T-cell (primary cell): ENCODE measurements at places on chromosomes 7 and 10.

GRCh38 chr10:124142006-124142739 is 48.8 kb upstream of the CHST15 start:
- H3K27me3 ChIP-seq: peaks cover 16% of the 10 kb centered on the region
- H3K27ac ChIP-seq: no peak overlapping the region
- no peak overlapping the region for H3K4me3 ChIP-seq
- H3K36me3 ChIP-seq: no peaks in the 10 kb centered on the region
- no peak for DNase-seq

DNA sequence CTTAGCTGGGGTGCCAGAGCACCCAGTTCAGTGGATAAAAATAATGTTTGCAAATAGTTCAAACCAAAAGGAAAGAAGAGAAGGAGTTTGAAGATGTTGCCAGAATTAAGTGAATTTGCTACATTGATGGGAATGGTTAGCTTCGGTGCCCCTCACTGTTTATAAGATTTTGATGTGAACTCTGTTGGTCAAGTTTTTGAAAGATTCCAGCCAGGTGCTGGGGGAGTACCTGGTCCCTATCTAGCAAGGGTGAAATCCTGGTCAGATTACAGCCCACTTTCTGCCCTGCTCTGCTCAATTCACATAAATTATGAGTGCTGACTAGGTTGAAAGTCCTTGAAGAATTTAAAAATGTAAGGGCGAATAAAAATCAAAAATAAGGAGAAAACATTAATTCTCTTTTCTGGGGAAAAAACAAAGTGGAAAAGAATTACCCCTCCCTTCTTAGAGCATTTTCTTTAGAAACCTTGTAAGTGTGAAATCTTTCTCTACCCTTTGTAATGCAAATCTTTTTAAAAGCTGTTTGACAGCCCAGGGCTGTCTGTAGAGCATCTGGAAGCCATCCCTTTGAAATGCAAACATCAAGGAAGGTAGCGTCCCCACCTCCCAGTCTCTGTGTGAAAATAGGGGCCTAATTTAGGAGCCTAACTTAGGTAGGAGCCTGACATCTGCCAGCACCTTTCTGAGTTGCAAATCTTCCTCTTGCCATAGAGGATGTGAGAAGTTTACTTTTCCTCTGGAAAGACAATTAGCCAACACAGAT is 1.4 kb upstream of the GIMAP5 start:
- DNase-seq: no peak
- H3K4me1 ChIP-seq: peaks cover 28% of the 10 kb centered on the region
- no peaks in the 10 kb centered on the region for H3K27me3 ChIP-seq
- H3K36me3 ChIP-seq: peaks cover 10% of the 10 kb centered on the region
- peak overlapping the region; percentile 43 for H3K27ac ChIP-seq

DNA sequence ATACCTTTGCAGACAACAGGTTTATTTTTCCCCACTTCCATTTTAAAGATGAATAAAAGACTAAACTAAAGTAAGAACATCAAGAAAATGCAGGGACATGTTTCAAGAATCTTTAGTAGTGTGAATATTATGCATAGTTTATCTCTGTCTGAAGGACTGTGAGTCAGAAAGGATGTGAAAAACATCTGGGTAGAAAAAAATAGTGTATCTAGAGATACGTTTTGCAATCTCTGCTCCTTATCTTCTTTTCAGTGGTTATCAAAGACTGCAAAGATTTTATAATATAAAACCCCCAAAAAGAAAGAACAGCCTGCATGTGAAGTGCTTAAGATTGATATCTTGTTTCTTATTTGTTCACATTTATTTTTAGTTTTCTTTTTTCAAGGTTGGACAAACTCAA is 101.9 kb upstream of the ARHGAP21 start:
- no peak overlapping the region for H3K4me3 ChIP-seq
- no peaks in the 10 kb centered on the region for H3K27me3 ChIP-seq
- peaks cover 4% of the 10 kb centered on the region for H3K4me1 ChIP-seq
- no peak for DNase-seq
- H3K27ac ChIP-seq: no peak overlapping the region

DNA sequence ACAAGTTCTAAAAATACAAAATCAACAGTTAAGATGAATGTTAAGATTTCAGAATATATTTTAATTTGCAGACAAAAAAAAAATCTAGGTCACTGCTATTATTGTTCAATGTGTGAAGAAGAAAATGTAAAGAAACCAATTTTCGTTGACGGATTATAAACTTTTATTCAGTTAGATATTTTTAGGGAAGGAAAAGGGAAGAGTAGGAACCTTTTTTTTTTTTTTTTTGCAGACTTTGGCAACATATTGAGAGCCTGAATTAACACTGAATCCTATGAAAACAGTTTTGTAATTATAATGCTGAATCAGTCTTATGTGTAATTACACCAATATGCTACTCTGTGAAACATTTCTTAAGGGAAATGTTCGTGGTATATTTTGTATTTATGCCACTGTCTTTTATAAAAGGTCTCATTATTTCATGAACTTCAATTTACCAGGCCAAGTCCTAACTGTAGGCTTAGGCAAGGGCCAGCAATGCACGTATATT is 106.3 kb downstream of the ST8SIA6 start:
- H3K27me3 ChIP-seq: no peaks in the 10 kb centered on the region
- no peak for DNase-seq
- H3K27ac ChIP-seq: no peak overlapping the region
- H3K4me3 ChIP-seq: no peak overlapping the region
- H3K36me3 ChIP-seq: no peaks in the 10 kb centered on the region

DNA sequence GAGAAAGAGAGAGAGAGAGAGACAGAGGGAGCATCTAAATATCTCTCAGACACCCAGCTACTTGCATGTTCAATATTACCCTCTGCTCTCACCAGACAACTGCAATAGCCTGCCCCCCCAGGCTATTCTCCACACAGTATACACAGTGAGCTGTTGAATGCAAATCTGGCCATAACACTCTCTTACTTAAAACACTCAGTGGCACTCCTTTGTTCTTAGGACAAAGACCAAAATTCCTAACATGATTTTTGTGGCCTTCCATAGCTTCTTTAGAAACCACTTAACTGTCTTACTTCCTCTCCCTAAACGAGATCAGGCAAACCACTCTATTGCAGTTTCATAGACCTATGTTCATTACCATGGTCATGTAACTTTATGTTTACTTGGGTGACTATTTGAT is 903.6 kb upstream of the AUTS2 start:
- no peak overlapping the region for H3K27ac ChIP-seq
- H3K36me3 ChIP-seq: no peaks in the 10 kb centered on the region
- H3K27me3 ChIP-seq: no peaks in the 10 kb centered on the region
- no peak overlapping the region for H3K4me3 ChIP-seq
- no peaks in the 10 kb centered on the region for H3K4me1 ChIP-seq

DNA sequence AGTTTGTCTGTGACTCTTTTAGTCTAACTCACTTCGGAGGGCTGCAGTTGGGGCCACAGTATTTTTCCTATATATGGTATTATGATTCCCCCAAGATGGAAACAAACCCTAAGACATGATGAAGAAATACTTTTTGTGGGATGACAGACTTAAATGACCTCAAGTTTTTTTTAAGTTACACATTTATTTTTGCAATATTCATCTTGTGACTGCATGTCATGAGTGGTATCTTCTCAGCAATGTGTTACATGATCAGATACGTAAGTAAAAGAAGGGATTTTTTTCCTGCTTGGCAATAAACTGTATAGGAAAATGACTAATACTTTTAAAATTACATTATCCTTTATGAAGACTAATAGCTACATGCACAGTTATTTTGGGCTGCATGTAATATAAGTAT is 57.8 kb downstream of the OR13A1 start:
- no peaks in the 10 kb centered on the region for H3K4me1 ChIP-seq
- DNase-seq: no peak
- H3K27ac ChIP-seq: no peak overlapping the region
- no peaks in the 10 kb centered on the region for H3K36me3 ChIP-seq
- no peak overlapping the region for H3K4me3 ChIP-seq
- H3K27me3 ChIP-seq: no peaks in the 10 kb centered on the region

DNA sequence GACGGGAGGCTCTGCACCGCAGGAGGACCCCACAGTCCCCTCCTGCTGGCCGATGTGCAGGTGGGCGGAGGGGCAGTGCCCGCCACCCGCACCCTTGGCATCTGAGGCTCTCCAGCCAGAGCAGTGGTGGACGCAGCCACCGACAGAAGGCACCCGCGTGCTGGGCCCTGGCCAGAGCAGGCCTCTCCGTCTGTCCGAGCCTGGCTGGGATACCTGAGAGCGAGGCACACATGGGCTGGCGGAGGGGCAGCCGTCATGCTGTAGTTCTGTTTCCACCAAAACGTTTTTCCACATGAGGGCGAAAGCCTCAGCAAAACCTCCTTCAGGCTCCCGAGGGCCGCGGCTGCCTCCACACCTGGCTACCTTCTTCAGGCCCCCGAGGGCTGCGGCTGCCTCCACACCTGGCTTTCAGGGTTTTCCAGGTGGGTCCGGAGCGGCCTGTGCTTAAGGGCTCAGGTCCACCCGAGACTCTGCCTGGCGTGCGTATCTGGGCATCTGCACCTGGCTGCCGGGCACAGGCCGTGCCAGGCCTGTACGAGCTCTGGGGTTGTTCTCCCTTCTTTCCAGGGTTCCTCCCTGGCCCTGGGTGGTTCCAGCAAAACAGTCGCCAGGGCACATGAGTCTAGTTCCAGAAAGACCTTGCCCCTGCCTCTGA is 115.5 kb downstream of the INPP5A start:
- H3K4me1 ChIP-seq: no peaks in the 10 kb centered on the region
- no peaks in the 10 kb centered on the region for H3K27me3 ChIP-seq

GRCh38 chr10:96292971-96293920 is 11.0 kb upstream of the DNTT start:
- H3K4me1 ChIP-seq: peaks cover 2% of the 10 kb centered on the region
- H3K4me3 ChIP-seq: no peak overlapping the region
- no peak for DNase-seq
- H3K27ac ChIP-seq: no peak overlapping the region
- no peaks in the 10 kb centered on the region for H3K36me3 ChIP-seq
- no peaks in the 10 kb centered on the region for H3K27me3 ChIP-seq

- H3K4me1 ChIP-seq: peaks cover 19% of the 10 kb centered on the region
- DNase-seq: no peak
These were observed 43.5 kb downstream of the ELMO1 start for GRCh38 chr7:37405128-37405527.

GRCh38 chr10:123535386-123535785 is 130.8 kb upstream of the GPR26 start:
- H3K27ac ChIP-seq: no peak overlapping the region
- no peaks in the 10 kb centered on the region for H3K36me3 ChIP-seq
- no peaks in the 10 kb centered on the region for H3K27me3 ChIP-seq
- no peak overlapping the region for H3K4me3 ChIP-seq
- DNase-seq: no peak

- H3K27me3 ChIP-seq: no peaks in the 10 kb centered on the region
- no peaks in the 10 kb centered on the region for H3K4me1 ChIP-seq
- H3K4me3 ChIP-seq: no peak overlapping the region
- no peak overlapping the region for H3K27ac ChIP-seq
- H3K36me3 ChIP-seq: peaks cover 3% of the 10 kb centered on the region
- DNase-seq: no peak
These were observed 66.8 kb downstream of the PCGF5 start for GRCh38 chr10:91287276-91287675.

DNA sequence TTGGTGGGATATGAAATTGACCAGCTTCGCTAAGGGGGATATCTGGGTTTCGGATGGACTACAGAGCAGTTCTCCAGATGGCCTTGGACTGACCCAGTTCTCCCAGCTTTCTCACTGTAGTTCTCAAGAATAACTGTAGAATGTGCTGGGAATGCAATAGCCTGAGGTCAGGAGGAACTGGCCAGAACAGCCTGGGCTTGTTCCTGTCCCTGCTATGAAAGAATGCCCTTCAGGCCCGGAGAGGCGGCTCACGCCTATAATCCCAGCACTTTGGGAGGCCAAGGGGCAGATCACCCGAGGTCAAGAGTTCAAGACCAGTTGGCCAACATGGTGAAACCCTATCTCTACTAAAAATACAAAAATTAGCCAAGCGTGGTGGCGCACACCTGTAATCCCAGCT is 12.3 kb upstream of the TSPAN14 start:
- H3K4me1 ChIP-seq: peaks cover 12% of the 10 kb centered on the region
- H3K4me3 ChIP-seq: no peak overlapping the region
- peaks cover 6% of the 10 kb centered on the region for H3K27me3 ChIP-seq
- H3K27ac ChIP-seq: no peak overlapping the region
- H3K36me3 ChIP-seq: no peaks in the 10 kb centered on the region

GRCh38 chr10:30357806-30358205 is 8.7 kb upstream of the MTPAP start:
- no peak overlapping the region for H3K27ac ChIP-seq
- no peak for DNase-seq
- H3K4me1 ChIP-seq: peaks cover 6% of the 10 kb centered on the region
- no peak overlapping the region for H3K4me3 ChIP-seq
- H3K36me3 ChIP-seq: no peaks in the 10 kb centered on the region

DNA sequence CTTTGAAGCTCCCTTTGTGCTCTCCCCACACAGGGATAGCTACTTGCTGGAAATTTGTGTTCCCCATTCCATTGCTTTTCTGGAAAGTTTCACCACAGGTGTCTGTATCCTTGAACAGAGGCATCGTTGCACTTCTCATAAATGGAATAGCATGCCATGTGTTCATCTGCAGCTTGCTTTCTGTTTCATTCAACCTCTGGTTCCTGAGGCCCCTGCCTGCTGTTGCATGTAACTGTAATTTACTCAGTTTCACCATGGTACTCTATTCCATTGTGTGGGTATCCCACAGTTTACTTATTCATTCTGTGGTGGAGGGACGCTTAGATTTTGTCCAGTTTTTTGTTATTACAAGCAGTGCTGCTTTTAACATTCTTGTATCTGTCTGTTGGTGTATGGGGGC is 32.0 kb downstream of the EEPD1 start:
- H3K36me3 ChIP-seq: no peaks in the 10 kb centered on the region
- H3K27ac ChIP-seq: no peak overlapping the region
- no peak for DNase-seq
- peaks cover 9% of the 10 kb centered on the region for H3K27me3 ChIP-seq

GRCh38 chr10:58281092-58281752 is 12.3 kb downstream of the CISD1 start:
- no peak overlapping the region for H3K27ac ChIP-seq
- DNase-seq: no peak
- peaks cover 9% of the 10 kb centered on the region for H3K4me1 ChIP-seq
- no peaks in the 10 kb centered on the region for H3K27me3 ChIP-seq

GRCh38 chr7:29414216-29414615 is 149.4 kb upstream of the PRR15 start:
- H3K27ac ChIP-seq: no peak overlapping the region
- H3K27me3 ChIP-seq: peaks cover 2% of the 10 kb centered on the region
- no peaks in the 10 kb centered on the region for H3K36me3 ChIP-seq
- no peaks in the 10 kb centered on the region for H3K4me1 ChIP-seq
- DNase-seq: no peak
- no peak overlapping the region for H3K4me3 ChIP-seq

GRCh38 chr10:94131885-94132284 is 138.2 kb downstream of the PLCE1 start:
- peaks cover 3% of the 10 kb centered on the region for H3K27me3 ChIP-seq
- no peak for DNase-seq
- H3K4me1 ChIP-seq: no peaks in the 10 kb centered on the region
- no peak overlapping the region for H3K27ac ChIP-seq

DNA sequence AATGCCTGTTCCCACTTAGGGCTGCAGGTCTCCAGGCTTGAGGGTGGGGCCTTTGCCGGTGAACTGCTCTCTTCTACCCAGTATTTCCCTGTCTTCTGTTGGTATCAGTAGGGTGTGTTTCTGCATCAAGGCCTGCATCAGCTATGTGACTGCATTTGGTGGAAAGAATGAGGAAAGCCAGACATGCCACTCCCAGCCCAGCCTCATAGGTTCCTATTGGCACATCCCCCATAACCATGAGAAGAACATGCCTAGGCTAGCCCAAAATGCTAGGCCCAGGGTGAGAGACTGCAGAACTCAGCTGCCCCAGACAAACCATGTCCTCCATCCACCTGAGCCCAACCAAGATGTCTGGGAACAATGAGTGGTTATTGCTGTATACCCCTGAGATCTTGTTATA is 380.3 kb upstream of the ADARB2 start:
- no peaks in the 10 kb centered on the region for H3K4me1 ChIP-seq
- H3K36me3 ChIP-seq: no peaks in the 10 kb centered on the region
- no peak for DNase-seq
- no peak overlapping the region for H3K27ac ChIP-seq
